ENCODE measurements at places on chromosomes 2 and 18. TPM values are rescaled to one million over a fixed set of nuclear protein-coding genes. Genes with fewer than 3 reads are reported as not detected.

CD28 gene
- total RNA-seq = under 0.01 TPM

ESPNL gene
- not detected for total RNA-seq

RTKN gene
- total RNA-seq = 5.0 TPM

SPOPL gene
- 28.5 TPM for total RNA-seq

Data from parietal lobe (tissue), 2 donors.